ENCODE measurements at places on chromosomes 6 and 20. TPM values are rescaled to one million over a fixed set of nuclear protein-coding genes. Genes with fewer than 3 reads are reported as not detected.

DNA sequence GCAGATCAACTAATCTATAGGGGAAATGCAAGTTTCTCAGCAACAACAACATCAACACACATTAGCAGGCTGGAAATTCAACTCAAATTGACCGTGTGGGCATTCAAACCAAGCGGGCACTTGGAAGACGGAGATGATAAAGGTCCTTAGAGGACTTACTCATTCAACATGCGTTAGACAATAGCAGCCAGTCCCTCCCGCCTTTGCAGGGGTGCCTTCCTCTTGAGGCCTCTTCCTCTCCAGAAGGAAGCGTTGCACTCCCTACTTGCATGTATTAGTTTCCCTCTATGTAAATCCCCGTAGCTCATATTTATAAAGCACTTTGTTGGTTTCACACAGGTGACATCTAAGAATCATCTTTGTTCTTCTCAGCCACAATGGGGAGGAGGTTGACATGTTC is 300.8 kb upstream of the STXBP5 start:
- peaks cover 2% of the 10 kb centered on the region for H3K4me1 ChIP-seq
- DNase-seq = no peak
- H3K27ac ChIP-seq = no peak overlapping the region
- H3K27me3 ChIP-seq = no peaks in the 10 kb centered on the region
- no peak overlapping the region for H3K4me3 ChIP-seq

DNA sequence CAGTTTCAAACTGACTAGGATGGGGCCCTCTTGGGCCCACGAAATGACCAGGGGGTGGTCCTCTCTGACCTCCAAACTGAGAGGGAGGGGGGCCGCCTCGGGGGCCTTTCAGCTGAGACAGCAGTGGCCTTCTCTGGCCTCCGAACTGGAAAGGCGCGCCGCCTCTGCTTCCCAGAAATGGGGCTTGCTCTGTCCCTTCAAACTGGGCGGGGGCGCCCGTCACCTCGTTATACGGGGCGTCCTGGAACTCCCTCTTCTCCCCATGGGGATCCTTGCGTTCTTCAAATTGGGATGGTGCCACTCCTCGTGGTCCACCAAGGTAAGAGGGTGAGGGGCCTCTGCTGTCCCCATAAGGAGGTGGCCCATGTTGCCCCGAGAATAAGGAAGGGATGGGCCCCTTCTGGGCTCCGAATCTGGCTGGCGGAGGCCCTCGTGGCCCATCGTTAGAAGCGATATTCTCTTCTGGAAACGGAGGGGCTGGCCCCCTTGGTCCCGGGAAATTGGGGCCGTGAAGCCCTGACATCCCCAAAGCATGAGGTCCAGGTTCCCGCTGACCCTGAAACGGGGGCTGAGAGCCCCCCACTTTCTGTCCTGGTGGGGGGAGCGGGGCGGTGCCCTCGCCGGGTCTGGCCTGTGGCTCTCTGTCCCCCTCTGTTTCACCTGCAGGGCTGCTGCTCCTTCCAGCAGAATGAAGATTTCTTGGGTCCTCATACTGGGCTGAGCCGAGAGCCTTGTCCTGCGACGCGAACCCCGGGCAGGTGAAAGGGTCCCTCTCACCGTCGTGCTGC is 18.7 kb upstream of the TCFL5 start:
- H3K27ac ChIP-seq = no peak overlapping the region
- no peaks in the 10 kb centered on the region for H3K36me3 ChIP-seq
- H3K4me1 ChIP-seq = no peaks in the 10 kb centered on the region
- DNase-seq = no peak

DNA sequence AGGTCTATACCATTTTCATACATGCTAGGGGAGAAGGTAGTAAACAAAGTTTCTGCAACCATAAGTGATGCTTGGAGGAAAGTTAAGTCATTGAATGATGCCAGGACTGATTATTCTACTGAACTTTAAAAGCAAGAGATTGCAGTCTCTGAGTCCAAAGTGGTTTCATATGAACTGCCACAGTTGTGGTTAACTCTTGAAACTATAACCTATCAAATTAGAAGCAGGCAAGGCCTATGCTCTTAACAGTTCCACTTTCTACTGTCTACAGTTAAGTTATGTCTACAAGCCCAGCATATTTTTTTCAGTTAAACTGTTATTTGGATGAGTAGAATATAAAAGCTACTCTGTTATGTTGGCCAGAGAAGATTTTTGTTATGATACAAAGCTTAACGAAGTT is 326.5 kb upstream of the RUNX2 start:
- H3K27me3 ChIP-seq = no peaks in the 10 kb centered on the region
- H3K4me3 ChIP-seq = no peak overlapping the region
- H3K4me1 ChIP-seq = no peaks in the 10 kb centered on the region

The PSORS1C1 gene
- 1.2 TPM for total RNA-seq

DNA sequence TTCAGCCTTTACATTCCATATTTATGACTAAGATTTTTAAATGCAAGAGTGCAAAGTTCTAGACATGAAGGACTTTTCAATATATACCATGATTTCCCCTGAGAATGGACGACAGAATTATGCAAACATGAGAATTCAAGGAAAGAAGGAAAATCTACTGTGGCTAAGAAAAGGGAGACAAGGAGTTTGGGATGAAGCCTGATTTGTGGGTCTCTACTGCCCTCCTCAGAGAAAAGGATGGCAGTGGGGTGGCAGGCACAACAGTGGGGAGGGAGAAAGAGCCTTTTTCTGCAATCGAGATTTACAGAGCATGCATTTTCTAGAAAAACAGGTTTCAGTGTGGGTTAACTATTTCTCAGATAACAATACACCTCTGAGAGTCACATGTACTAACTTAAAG is 466.9 kb upstream of the NRSN1 start:
- DNase-seq = no peak
- no peaks in the 10 kb centered on the region for H3K36me3 ChIP-seq
- no peaks in the 10 kb centered on the region for H3K27me3 ChIP-seq
- no peaks in the 10 kb centered on the region for H3K4me1 ChIP-seq
- H3K27ac ChIP-seq = no peak overlapping the region
- no peak overlapping the region for H3K4me3 ChIP-seq

DNA sequence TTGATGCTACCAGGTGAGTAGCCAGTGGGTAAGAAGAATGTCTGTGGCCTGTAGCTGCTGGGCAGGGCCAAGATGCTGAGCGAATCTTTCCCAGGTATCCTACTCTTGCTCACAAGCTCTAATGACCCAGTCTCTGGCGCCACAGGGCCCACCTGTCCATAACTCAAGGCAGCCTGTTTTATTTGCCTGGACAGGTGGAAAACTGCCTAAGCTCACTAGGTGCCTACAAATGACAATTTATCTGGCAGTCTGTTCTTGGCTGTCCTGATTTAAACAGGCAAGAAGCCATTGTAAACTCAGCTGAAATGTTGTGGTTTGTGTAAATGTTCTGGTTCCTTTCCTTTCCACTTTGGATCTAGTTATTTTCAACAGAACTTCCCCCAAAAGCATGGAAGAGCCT is 113.3 kb downstream of the TCP11 start:
- no peaks in the 10 kb centered on the region for H3K36me3 ChIP-seq
- no peaks in the 10 kb centered on the region for H3K27me3 ChIP-seq
- H3K4me3 ChIP-seq = no peak overlapping the region
- H3K27ac ChIP-seq = peak overlapping the region; percentile 6

DNA sequence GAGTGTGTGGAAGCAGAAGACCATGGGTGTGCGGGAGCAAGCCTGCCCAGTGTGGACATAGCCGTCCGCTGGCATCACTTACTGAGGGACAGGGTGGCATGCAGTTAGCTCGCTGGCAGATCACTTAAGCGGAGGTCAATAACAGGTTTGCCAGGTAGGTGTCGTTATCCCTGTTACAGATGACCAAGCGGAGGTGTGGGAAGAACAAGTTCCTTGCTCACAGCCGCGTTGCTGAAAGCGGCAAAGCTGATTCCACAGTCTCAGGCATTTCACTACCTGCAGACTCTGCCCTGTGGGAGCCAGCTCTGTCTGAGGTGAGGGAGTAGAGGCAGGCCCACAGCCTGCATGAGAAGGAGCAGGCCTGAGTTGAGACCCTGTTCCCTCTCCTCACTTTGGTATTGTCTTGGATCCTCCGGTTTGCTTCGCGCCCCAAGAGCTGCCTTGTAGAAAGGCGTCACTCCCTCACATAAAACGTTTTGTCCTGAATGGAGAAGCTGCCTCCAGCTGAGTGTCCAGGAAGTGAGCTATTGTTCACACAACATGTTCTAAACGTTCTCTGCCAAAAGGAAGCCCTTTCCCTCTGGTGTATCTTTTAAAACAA is 96.9 kb downstream of the TCP11 start:
- peak overlapping the region; percentile 57 for H3K27ac ChIP-seq
- DNase-seq = peak; percentile 39
- no peaks in the 10 kb centered on the region for H3K27me3 ChIP-seq
- peaks cover 6% of the 10 kb centered on the region for H3K4me1 ChIP-seq

- no peak within 1 kb of the TSS for H3K27ac ChIP-seq
- H3K4me3 ChIP-seq = no peak within 1 kb of the TSS
- no peaks in the 10 kb centered on the region for H3K36me3 ChIP-seq
- DNase-seq = no peak
- H3K27me3 ChIP-seq = no peaks in the 10 kb centered on the region
Observed at GRCh38 chr20:45579184-45579583, at the start of gene WFDC8. WFDC8 (minus strand) TSS chr20:45579284; CDS start chr20:45579247, 37 bp downstream.

DNA sequence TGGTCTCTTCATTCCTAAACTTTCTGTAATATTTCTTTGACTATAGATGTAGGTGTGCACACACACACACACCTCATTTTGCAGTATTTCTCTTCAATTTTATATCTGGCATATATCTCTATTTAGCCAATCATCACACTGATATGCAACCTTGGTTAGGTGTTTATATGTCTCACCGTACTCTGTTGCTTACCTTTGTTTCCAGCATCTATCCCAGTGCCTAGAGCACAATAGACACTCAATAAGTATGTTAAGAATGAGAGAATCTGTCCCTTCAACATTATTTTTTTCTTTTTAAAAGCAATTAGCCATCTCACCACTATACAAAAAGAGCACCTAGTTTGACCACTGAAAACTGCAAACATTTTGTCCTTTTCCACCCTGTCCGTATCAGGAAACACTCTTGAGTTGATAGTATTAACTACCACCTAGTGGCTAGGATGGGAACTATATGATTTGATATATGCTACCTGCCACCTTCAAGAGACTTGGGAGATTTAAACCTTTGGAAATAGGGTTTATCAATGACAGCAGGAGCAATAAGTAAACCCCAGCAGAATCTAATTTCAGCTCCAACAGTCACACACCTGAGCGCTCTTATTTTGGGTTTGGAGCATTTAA is 48.7 kb upstream of the RSPO3 start:
- DNase-seq = no peak
- H3K36me3 ChIP-seq = no peaks in the 10 kb centered on the region
- no peak overlapping the region for H3K4me3 ChIP-seq
- no peaks in the 10 kb centered on the region for H3K27me3 ChIP-seq
- H3K27ac ChIP-seq = no peak overlapping the region
- no peaks in the 10 kb centered on the region for H3K4me1 ChIP-seq

- H3K4me3 ChIP-seq = peak within 1 kb of the TSS; percentile 50
- H3K36me3 ChIP-seq = no peaks in the 10 kb centered on the region
- no peaks in the 10 kb centered on the region for H3K27me3 ChIP-seq
- H3K27ac ChIP-seq = peak within 1 kb of the TSS; percentile 83
Observed at GRCh38 chr6:1311400-1312202, at the start of gene FOXQ1. FOXQ1 (plus strand) TSS chr6:1312098; CDS start chr6:1312705, 607 bp downstream.

The MUCL3 gene
- total RNA-seq = not detected

DNA sequence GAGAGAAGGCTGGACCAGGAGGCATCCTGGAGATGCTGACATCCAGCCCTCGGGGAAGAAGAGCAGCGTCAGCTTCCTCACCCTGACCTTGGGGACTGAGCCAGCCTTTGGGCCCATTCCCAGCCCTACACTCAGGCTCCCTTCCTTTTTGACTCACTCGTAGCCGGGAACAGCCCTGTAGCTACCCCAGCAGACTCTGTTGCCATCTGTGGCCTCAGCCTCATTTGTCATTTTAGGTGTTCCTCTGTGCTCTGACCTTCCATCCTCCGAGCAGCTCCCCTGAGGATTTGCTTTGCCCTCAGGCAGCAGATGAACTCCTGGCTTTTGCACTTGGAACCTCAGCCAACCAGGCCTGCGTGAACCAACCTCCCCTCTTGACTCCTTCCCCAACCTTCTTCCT is 67.5 kb downstream of the ELOVL2 start:
- H3K4me1 ChIP-seq = no peaks in the 10 kb centered on the region
- no peak overlapping the region for H3K27ac ChIP-seq
- H3K36me3 ChIP-seq = no peaks in the 10 kb centered on the region

GRCh38 chr6:45171380-45171779 is 156.8 kb upstream of the RUNX2 start:
- H3K36me3 ChIP-seq = no peaks in the 10 kb centered on the region
- H3K27ac ChIP-seq = no peak overlapping the region
- no peaks in the 10 kb centered on the region for H3K27me3 ChIP-seq
- H3K4me1 ChIP-seq = no peaks in the 10 kb centered on the region
- DNase-seq = no peak

DNA sequence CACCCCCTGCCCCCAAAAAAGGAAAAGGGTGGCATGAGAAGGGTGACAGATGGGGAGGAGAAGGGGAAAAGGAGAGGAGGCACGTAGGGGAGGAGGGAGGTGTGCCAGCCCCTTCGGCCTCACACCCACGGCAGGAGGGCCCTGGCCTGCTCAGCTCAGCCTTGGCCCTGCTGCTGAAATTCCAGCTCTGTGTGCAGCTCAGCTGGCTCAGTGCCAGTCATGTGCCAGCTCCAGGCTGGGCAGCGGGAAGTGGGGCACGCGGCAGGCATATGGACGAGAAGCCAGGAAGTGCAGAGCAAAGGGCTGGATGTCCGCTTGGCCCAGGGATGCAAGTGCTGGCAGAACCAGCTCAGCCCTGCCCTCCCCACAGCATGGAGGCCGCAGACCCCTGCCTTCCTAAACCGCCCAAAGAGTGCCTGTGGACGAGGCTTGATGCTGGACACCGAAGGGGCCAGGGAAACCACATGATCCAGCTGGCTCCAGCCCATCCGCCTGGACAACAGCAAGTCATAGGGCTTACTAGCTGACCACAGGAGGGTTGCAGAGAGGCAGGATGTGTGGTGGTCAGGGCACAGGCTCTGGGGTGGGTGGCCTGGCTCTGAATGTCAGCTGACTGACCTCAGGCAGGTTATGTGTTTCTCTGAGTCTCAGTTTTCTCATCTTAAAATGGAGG is 60.2 kb downstream of the NOL4L start:
- no peak overlapping the region for H3K27ac ChIP-seq
- no peaks in the 10 kb centered on the region for H3K27me3 ChIP-seq
- peak; percentile 53 for DNase-seq
- H3K4me1 ChIP-seq = no peaks in the 10 kb centered on the region
- H3K4me3 ChIP-seq = no peak overlapping the region

The MYL9 gene
- 560 TPM for total RNA-seq
